Bladder microvascular endothelial cell (primary cell): ENCODE measurements at places on chromosomes 16 and 17. TPM values are rescaled to one million over a fixed set of nuclear protein-coding genes. Genes with fewer than 3 reads are reported as not detected.

Gene HOXB4
- 2.3 and 3.3 TPM in 2 replicates for total RNA-seq

Gene ORC6
- total RNA-seq: 9.2 and 11.8 TPM in 2 replicates

Gene ACSM5
- total RNA-seq: 0.44 TPM in 1 of 2 replicates, not detected in the other

Gene PGAP6
- total RNA-seq: 82.7 and 108 TPM in 2 replicates

Gene KRT25
- not detected in 2 replicates for total RNA-seq

Gene SPATA22
- under 0.01 TPM in 1 of 2 replicates, not detected in the other for total RNA-seq

Gene MYOCD
- under 0.01 and 2.2 TPM in 2 replicates for total RNA-seq

Gene TBX6
- 0.16 and 0.19 TPM in 2 replicates for total RNA-seq

Gene ZFP3
- total RNA-seq: 0.97 and 1.7 TPM in 2 replicates

Gene HOXB8
- 1.4 and 4.9 TPM in 2 replicates for total RNA-seq

Gene ANKRD13B
- total RNA-seq: 3.1 and 9.1 TPM in 2 replicates

Gene ZP2
- total RNA-seq: not detected in 2 replicates

Gene SLC39A11
- total RNA-seq: 5.2 and 16.7 TPM in 2 replicates
